ENCODE measurements at places on chromosomes 12 and 14.
A peak's percentile ranks its signal among the peaks of the same experiment; 100 is the strongest.

- no peak for DNase-seq
Measured at GRCh38 chr12:43098766-43099550, 453.0 kb downstream of the ADAMTS20 start.

- peak; percentile 62 for DNase-seq
Measured at GRCh38 chr12:45725631-45726602, 3.6 kb upstream of the ARID2 start.

DNA sequence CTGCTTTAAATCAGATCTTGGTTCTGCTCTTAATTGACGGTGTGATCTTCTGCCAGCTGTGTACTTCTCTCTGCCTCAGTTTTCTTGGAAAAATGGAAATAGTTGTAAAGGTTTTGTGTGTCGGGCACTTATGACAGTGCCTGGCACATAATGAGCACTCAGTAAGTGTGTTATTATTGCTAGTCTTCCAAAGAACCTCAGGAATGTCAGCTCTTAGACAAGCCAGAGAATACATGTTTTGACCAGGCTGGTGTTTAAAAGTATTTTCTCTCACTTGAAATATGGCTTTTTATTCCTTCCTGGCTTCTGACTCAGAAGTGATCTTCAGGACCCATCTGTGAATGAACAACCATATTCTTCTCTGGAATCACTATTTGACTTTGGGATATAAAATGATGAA is 304.1 kb downstream of the SNAPC1 start:
- no peak for DNase-seq

DNA sequence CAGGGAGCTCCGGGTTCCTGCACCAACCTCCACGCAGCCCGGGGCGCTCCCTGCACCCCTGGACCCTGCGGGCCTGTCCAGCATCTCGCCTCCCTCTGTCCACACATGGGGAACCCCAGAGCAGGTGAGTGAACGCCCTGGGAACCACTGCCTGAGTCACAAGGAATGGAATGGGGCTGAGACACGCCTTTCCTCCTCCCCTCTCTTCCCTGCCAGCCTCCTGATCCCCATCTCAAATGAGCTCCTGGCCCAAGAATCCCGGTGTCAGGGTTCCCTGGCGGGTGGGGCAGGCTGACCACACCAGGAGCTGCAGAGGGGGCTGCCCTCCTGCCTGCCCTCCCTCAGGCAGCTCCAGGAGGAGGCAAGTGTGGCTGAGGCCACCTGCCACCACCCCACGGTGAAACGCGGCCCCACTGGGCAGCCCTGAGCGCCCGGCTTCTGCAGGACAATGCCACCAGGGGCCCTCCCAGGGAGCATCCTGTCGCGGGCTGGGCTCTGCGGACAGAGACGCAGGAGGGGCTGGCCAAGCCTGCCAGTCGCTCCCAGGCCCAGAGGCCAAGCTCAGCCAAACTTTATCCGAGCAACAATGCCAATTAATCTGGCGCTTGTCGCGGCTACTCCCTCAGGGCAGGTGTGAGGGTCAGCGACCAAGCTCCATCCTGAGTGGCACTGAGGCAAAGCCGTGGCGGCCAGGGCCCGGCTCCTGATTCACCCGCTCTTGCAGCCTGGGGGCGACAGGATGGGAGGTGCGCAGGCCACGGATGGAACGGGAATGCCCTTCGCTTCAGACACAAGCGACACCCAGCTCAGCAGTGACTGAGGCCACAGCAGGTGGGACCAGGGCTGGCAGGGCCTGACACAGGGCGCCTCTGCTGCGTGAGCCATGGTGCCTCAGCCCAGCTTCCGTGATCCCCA is 44.3 kb downstream of the GALNT9 start:
- DNase-seq, result no peak

DNA sequence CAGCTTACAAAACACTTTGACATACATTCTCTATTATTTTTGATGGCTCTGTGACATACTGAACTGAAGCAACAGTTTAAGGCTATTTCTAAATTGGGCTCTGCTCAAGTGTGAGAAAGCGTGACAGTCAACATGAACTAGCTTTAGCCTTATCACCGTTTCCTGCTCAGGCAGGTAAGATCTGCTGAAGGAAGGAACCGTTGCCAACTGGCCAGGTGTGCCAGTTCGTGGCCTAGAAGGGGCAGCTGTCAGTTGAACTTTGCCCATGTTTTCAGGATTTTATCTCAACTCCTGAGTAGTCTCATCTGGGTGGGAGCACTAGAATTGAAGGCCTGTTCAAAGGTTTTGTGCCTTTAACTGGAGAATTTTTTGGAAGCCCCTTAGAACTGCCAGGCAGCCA is 79.5 kb downstream of the ETV6 start:
- no peak for DNase-seq
